SK-N-MC (cell line): ENCODE measurements at places on chromosomes 5 and 9.

DNA sequence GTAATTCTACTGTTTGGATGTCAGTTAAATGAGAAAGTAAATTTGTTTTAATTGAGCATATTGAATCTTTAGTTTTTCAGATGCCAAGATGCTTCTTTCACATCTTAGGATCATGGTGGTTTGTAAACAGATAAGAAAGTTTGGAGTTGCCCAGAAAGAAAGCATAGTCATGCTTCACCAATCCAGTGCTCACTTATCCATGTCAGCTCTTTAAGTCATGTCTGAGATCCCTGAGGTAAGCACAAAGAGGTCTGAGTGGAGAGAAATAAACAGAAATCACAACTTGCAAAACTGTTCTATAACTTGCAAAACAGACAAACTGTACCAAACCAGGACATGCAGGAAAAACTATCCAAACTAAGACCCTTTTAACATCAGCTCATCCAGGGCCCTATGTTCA lies 87.7 kb downstream of the OSTF1 start:
- no peak for DNase-seq

- DNase-seq = no peak
Observed at GRCh38 chr5:38639377-38640358, 83.2 kb upstream of the LIFR start.

- no peak for DNase-seq
Observed at GRCh38 chr5:139103762-139104161, 94.4 kb downstream of the SIL1 start.

GRCh38 chr9:18851069-18851795 lies 181.8 kb downstream of the SAXO1 start:
- DNase-seq = no peak

DNA sequence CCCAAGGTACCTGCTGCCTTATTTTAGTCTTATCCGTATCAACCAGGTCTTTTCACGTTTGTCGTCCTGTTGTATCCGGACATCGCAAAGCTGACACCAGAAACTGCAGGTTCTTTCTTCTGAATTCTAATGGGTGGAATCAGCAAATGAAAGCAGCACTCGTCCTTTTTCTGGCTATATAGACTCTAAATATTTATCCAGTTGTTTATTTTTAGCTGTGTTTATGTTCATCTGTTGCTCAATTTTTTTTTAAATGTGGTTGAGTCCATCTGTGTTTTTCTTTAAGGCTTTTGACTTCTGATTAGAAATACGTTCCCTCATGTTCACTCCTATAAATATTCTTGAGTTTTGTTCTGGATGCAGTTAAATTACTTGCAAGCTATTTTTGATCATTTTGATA lies 831.7 kb downstream of the MTRR start:
- DNase-seq = no peak

GRCh38 chr5:77560677-77561263 lies 68.7 kb upstream of the WDR41 start:
- peak; percentile 44 for DNase-seq

DNA sequence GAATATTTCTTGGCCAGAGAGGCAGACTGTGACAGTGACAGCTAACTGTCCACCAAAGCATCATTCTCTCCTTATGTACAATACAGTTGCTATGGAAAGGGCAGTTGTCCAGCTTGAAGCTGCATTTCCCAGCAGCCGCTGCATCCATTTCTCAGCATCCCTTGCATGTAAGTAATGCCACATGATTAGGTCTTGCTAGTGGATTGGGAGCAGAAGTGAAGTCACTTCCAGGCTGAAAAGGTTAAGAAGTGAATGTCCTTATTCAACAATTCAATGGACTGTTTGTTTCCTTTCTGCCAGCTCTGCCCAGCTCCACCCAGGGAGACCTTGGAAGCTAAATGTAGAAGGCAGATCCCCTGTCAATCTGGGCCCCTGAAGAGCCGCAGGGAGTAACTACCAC lies 26.1 kb upstream of the RETREG1 start:
- no peak for DNase-seq

- no peak for DNase-seq
Observed at GRCh38 chr5:149213264-149213880, 58.3 kb upstream of the AFAP1L1 start.

GRCh38 chr5:174252121-174252520 lies 206.6 kb downstream of the NSG2 start:
- no peak for DNase-seq

GRCh38 chr5:177478711-177479646 lies 5.5 kb upstream of the DBN1 start:
- no peak for DNase-seq

DNA sequence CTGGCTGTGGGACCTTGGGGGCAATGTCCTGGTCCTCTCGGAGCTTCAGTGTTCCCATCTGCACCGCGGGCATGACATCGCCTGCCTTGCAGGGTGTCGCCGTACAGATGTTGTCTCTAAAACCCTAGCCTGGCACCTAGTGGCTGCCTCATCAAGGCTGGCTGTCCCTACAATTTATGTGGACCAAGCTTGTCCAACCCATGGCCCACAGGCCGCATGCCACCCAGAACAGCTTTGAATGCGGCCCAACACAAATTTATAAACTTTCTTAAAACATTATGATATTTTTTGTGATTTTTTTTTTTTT lies 18.3 kb upstream of the ASS1 start:
- no peak for DNase-seq

GRCh38 chr9:109403766-109404320 lies 83.0 kb upstream of the EPB41L4B start:
- no peak for DNase-seq

GRCh38 chr5:180343831-180344695 lies 9.1 kb downstream of the GFPT2 start:
- no peak for DNase-seq

- no peak for DNase-seq
Observed at GRCh38 chr5:139167533-139167932, 30.6 kb downstream of the SIL1 start.

DNA sequence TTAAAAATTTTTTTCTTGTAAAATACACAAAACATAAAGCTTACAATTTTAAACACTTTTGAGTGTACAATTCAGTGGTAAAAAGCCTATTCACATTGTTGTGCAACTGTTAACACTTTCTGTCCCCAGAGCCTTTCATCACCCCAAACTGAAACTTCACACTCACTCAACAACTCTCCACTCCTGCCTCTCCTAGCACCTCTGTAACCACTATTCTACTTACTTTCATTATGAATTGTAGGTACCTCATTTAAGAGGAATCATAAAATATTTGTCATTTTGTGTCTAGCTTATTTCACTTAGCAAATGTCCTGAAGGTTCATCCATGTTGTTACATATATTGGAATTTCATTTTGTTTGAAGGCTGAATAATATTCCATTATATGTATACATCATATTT lies 4.3 kb upstream of the ZNF510 start:
- no peak for DNase-seq

DNA sequence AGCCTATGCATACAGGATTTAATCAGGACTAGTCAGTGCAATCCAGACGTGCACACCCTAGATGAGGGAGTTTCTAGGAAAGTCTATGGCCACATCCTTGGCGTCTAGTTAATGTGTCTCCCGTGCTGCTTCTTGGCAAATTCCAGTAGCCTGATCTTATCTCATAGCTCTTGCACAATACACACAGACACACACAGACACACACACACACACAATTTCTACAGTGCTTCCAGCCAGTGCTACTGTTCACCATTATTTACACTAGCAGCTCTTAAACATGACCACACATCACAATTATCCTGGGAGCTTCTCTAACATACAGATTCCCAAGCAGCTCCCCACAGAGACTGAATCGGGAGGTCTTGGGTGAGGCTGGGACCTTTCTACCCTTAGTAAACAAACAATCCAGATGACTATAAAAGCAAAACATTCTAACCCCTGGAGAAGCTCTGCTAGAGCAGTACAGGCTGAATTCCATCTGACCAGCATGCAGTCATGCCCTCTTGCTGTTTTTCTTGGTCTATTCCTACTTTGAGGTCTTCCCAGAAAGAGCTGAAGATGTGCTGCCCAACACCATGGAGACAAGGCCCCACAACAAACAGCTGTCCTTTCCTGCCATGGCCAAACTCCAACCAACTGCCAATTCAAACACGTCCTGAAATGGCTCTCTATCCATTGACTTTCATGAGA lies 236.6 kb downstream of the DEPDC1B start:
- DNase-seq = no peak

- DNase-seq = no peak
Observed at GRCh38 chr5:174149989-174150388, 104.5 kb downstream of the NSG2 start.

- no peak for DNase-seq
Observed at GRCh38 chr5:113017881-113018635, 41.5 kb downstream of the DCP2 start.

- no peak for DNase-seq
Observed at GRCh38 chr5:44321144-44321725, 68.0 kb downstream of the FGF10 start.

DNA sequence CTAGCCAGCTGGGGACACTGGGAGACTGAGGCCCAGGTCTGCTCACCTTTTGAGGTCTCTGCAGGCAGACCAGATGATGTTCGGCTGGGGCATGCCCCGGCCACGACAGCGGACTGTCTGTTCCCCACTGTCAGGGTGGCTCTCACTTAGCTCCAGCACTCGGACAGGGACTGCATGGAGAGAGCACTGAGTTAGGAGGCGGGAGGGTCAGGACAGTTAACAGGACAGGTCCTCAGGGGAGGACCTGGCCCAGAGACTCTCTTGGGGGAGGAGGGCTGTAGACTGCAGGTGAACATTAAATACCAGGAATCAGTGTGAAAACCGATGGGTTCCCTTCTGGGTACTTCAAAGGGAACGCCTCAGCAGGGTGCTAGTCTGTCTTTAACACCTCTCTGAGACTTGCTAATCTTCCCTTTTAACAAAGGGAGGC lies 25.1 kb downstream of the PDGFRB start:
- DNase-seq = no peak

- no peak for DNase-seq
Observed at GRCh38 chr9:38417003-38417945, 7.0 kb downstream of the IGFBPL1 start.

- DNase-seq = no peak
Observed at GRCh38 chr9:90770927-90771326, 30.7 kb upstream of the SYK start.

DNA sequence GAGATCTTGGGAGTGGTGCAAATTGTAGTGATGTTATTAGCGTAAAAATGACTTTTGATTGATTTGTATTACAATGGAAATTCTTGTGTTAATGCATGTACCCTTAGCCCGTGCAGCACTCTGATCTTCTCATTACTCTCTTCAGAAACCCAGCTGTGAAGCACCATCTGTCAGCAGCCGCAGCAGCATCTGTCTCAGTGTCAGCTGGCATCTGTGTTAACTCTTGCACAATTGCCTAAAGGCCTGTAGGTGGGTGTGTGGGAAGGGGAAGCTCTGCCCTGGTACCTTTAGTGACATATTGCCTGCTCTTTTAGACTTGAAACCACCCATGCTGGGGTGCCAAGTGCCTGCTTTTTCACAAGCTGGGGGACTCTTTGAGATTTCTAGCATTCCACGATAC lies 101.3 kb downstream of the FBXL7 start:
- DNase-seq = no peak

DNA sequence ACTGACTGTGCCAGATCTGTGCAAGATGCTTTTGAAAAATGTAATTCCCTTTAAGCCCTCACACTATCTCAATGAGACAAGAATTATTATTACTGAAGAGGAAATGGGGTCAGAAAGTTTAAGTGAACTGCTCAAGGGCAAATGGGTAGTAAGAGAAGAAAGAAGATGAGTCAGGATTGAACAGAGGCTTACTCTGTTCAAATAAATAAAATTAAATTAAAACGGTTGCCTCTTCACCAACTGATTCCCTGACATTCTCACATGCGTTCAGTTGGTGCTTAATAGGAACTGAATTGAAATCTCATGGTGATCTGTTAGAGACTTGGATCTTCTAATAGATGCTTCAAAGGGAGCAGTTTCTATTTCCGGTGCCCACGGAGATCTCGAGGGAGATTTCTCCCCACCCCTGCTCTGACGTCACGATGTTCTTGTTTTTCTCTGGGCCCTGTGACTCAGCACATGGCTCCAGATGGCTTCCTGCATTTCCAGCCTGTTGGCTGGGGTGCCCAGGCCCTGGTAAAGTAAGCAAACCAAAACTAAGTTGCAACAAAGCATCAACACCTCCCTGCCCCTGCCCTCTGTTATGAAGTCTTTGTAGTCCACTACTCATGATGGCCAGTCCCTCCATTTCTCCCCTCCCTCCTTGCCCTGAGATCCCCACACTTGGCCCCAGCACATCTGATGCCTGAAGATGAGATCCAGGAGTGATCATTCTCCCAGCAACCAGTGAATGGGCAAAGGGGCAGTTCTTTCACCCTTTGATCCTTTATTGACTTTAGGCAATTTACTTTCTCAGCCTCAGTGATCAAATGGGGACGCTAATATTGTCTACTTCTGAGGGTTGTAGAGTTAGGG lies 106.1 kb upstream of the CPEB4 start:
- DNase-seq = peak; percentile 35

DNA sequence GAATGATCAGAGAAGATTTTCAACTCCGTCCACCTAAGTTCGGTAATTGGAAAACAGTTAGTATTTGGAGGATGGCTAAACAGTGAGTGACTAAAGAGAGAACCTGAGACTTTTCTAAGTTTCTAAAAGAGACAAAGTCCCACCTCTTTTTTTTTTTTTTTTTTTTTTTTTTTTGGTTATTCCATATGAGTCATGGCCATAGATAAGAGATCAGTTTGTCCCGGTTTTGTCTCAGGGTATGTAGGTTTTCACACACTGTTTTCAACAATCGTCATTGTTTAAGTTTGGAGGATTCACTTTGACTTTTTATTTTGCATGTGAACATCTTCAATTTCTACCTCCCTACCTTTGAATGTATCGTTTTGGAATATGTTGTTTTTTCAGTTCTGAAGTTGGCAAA lies 85.9 kb downstream of the NTRK2 start:
- no peak for DNase-seq

- no peak for DNase-seq
Observed at GRCh38 chr9:89579741-89580385, 24.9 kb upstream of the GADD45G start.

DNA sequence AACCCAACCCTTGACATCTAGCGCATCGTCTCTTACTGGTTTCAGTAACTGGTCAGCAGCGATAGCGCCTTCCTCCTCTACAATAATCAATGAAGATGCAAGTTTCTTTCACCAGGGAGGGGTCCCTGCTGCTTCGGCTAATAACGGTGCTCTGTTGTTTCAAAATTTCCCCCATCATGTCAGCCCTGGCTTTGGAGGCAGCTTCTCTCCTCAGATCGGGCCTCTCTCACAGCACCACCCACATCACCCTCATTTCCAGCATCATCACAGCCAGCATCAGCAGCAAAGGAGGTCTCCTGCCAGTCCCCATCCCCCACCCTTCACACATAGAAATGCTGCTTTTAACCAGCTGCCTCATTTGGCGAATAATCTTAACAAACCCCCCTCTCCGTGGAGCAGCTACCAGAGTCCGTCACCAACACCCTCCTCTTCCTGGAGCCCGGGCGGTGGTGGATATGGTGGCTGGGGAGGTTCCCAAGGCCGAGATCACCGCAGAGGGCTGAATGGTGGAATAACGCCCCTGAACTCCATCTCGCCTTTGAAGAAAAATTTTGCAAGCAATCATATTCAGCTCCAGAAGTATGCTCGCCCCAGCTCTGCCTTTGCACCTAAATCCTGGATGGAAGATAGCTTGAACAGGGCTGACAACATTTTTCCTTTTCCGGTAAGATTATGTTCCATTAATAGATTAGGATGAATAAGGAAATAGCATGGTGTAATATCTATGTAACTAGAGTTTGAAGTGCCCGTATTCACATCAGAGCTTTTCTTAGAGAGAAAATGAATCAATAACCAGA lies 2.2 kb downstream of the CPEB4 start:
- DNase-seq = no peak
